Osteoblast (primary cell): ENCODE measurements at places on chromosomes 1 and 21.

- DNase-seq, result no peak
Observed at GRCh38 chr1:95953015-95953414, 719.0 kb downstream of the RWDD3 start.

DNA sequence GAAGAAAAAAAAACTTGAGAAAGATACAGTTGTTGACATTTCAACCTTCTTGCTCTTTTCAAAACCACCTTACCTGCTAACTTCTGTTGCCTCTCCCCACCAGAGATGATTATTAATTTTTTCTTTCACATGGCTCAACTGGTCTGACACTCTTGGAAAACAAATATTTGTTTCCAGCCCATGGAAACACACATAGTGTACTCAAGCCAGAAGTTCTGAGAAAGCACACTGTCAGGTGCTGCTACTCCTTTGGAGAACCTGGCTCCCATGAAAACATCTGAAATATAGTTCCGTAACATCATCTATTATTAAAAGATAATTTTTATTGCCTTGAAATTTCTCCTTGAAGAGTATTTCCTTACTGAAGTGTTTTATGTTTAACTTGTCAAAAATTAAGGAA lies 145.0 kb upstream of the C1orf105 start:
- DNase-seq, result no peak

DNA sequence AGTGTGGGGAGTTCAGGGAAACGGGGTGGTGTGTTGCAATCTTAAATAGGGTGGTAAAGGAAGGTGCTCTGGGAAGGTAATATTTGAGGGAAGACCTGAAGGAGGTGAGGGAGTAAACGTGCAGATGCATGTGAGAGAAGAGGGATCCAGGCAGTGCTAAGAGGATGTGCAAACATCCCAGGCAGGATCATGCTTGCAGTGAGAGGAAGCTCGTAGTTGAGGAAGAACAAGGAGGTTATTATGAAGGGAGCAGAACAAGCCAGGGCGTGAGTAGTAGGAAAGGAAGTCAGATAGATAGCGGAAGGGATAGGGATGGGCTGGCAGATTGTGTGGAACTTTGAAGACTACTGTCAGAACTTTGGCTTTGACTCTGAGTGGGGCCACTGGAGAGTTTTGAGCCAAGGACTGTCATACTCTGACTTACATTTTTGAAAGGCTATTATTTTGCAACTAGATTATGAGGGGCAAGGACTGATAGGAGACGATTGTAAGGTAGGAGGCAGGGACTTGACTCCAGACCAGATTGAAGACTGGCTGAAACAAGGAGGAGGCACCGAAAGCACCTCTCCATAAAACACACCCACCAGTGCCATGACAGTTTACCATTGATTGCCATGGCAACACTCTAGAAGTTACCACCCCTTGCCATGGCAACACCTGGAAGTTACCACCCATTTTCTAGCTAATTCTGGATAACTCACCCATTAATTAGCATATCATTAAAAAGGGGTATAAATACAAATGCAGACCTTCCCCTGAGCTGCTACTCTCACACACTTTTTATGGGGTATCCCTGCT lies 67.0 kb downstream of the XCL2 start:
- DNase-seq, result no peak

- DNase-seq, result no peak
Observed at GRCh38 chr1:191460234-191460633, 698.0 kb upstream of the RGS18 start.

GRCh38 chr1:231192620-231193163 lies 30.8 kb downstream of the TRIM67 start:
- DNase-seq, result peak; percentile 79
